NCI-H1092 (cell line): ENCODE measurements at places on chromosomes 1 and 21.
A peak's percentile ranks its signal among the peaks of the same experiment; 100 is the strongest.

DNA sequence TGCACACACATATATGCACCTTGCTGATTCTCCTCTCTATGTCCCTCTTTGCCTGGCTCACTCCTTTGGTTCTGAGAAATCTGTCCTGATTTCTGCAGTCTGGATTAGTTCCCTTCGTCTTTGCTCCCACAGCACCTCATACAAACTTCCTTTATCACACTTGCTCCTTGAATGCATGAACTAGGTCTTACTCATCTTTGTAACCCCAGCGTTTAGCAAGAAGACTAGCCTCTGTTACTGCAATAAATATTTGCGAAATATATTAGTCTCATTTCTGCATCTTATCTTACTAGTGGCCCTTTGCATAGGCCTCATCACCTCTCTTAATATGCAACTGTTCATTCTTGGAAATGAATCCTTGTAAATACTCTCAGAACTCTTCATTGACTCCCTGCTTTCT is 11.4 kb downstream of the SMYD2 start:
- no peak for DNase-seq

DNA sequence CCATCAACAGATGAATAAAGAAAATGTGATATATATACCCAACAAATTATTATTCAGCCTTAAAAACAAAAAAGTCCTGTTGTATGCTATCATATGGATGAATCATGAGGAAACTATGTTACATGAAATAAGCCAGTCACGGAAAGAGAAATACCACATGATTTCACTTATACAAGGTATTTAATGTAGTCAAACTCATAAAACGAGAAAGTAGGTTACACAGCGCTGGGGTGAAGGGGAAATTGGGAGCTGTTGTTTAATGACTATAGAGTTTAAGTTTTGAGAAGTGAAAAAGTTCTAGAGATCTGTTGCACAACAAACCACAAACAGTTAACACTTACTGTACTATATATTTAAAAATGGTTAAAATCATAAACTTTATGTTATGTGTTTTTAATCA is 58.5 kb downstream of the SLC25A24 start:
- no peak for DNase-seq

DNA sequence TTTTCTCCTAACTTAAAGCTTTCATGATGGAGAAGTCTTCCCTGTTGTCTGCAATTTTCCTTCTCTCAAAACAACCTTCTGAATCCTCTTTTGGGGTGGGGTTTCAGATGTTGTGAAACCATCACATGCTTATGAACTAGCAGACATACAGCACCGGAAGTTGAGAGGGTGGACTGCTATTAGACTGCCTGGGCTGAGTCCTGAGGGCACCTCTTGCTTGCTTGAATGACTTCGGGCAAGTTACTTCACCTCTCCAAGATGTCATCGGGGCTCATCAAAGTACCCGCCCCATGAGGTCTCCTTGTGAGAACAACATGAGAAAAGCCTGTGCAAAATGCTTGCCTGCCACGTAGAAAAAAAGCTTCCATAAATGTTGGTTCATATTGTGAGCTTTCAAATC is 89.6 kb downstream of the CCDC185 start:
- DNase-seq: no peak

- no peak for DNase-seq
These were observed 471.1 kb upstream of the VAMP3 start for GRCh38 chr1:7299994-7300393.

- peak; percentile 42 for DNase-seq
These were observed 45.7 kb downstream of the ZC3H11B start for GRCh38 chr1:219566951-219567947.

DNA sequence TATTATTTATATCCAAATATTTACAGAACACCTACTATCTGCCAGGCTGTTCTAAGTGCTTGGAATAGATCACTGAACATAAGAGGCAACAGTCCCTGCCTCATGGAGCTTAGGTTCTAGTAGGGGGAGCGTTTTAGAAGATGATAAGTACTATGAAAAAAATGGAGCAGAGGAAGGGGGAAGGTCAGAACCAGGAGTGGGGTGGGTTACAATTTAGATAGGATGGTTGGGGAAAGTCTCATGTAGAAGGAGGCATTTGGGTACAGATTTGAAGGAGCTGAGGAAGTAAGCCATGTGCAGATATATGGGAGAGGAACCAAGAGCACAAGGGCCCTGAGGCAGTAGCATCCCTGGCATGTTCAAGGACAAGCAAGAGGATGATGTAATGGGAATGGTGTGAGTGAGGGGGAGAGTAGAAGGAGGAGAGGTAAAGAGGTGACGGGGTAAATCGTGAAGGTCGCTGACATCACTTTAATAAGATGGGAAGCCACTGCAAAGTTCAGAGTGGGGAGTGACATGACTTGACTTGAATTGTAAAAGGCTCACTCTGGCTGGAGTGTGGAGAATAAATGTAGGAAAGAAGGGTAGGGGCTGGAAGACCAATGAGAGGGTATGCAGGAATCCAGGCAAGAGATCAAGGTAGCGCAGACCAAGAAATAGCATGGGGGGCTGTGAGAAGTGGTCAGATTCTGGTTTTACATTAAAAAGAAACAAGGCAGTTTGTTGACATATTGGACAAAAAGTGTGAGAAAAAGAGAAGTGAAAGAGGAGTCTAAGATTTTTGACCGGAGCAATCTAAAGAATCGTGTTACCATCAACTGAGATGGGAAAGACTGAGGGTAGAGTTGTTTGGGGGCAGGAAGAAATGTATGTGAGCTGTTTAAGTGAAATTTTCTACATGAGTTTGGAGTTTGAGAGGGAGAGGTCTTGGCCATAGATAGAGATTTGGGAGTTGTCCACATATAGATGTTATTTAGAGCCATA is 92.6 kb downstream of the LPAR3 start:
- no peak for DNase-seq

- DNase-seq: no peak
These were observed 59.6 kb upstream of the OLIG2 start for GRCh38 chr21:32966120-32966519.

DNA sequence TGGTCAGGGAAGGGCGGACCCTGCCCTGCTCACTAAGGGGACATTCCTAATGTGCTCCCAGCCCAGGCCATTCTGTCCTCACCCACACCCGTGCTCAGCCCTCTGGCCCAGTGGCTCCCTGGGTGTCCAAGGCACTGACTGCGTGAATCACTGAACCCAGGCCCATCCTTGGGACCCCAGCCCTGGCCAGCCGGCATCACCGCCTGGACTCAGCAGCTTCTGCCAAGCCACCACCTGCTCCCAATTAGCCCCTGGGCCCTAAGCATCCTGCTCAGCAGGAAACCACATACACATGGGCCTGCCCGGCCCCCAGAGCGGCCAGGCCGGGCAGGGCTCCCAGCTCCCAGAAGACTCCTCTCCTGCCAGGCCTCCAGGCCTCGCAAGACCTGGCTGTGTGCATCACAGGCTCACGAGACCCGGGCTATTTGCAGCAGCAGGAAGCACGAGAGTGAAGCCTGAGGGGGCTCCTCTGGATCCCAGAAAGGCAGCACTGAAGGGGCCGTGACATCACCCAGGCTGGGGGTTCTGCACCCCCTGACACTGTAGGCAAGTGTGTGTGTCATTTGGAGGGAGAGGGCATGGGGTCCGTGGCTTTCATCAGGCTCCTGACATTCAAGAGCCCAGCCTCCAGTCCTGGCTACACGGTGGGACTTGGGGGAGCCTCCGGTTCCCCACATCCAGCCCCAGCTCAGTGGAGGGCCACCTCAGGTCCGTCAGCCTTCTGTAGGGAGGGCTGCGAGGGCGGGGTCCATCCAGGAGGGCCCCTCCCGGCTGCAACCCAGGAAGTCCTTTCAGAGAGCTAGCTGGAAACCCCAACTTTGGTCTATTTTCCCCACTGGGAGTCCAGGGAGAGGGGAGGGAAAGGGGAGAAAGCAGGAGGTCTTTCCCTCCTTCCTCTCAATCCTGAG is 1.6 kb downstream of the MFAP2 start:
- no peak for DNase-seq

DNA sequence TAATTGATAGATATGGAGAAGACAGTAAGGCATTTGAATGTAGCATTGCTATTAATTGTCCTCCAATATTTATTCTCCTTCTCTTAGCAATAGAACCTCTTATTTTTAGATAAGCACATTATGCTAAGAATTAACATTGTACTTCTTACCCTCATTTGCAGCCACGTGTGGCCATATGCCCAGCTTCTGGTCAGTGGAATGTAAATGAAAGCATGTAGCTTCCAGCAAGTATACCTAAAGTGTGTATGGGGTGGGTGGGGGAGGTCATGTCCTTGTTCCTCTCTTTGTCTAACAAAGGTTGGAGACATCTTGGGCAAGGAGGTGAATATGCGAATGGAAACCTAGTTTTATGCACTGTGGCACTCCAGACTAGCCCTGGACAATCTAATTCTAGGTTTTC is 133.6 kb upstream of the HMCN1 start:
- no peak for DNase-seq

DNA sequence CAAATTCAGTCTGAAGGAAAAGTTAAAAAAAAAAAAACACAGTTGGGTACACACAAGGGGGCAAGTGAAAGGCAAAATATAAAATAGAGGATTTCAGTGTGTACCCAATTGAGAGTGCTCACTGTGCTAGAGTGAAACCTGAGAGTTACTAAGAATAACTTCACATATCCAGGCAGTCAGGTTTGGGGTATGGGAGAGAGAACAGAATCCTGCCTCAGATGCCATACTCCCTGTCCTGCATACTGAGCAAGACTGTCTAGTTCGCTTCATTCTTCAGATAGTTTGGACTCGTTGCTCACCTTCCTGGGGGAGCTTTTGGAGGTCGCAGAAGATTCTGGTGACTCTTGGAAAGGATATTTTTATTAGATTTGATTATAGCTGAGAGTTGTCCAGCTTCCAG is 20.4 kb downstream of the CEP85 start:
- no peak for DNase-seq

DNA sequence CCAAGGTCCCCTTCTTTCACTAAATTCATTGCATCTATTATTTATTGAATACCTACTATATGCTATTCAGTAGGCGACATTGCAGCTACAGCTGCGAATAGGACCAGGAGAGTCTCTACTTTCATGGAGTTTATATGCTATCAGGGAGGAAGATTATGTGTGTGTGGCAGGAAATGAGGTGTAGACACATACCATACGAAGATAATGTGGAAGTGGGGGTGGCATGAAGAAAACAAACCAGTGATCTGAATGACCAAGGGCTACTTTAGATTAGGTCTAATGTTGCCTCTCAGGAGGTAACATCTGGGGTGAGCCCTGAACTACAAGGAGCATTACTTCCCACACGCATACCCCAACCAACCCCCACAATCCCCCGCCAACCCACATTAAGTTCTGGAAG is 1.0 kb upstream of the PPIH start:
- DNase-seq: no peak

DNA sequence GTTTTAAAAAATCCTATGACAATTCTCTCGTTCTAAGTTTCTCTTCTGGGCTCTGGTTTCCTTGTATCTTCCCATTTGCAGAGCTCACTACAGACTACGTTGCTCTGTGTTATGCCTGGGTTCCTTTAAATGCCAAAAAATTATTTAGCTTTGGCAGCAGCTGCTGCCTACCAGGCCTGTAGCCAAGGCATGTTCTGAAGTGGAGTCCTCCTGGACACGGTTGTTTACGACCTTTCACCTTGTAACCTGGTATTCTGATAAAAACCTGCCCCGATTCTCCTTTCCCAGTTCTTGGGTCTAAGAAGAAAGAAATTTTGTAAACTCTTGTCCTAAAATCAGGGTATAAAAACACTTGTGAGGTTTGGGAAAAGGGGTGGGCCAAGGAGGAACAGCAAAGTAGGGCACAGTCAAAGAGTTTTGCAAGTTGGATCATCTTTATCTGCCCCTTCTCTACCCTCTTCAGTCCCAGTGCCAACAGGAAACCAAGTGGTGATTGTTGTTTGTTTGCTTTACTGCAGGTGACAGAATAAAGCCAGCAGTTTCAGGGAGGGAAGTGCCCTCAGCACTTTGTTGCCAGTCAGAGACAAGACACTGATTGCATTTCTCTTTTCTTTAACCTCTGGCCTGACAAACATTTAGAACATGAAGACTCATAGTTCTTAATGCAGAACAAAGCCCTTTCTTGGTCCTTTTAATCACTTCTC is 3.1 kb upstream of the TXNIP start:
- DNase-seq: peak; percentile 81

DNA sequence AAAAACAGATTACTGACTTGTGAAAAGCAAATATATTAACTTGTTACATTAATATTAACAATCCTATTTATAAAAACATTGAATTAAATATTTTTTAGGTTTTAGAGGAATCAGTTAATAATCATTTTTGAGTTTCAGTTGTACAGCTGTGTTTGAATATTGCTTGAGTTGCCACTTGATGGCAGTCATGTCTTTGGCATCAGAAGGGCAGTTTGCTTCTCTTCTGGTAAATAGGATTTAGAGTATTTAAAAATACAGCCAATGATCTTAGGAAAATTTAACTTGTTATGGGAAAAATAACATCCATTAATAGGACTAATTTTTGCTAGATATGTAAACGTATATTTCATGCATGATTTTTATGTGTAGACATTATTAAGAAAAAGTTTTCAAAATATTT is 234.1 kb downstream of the NCAM2 start:
- DNase-seq: peak; percentile 1

- DNase-seq: no peak
These were observed 20.4 kb downstream of the CCT8 start for GRCh38 chr21:29053011-29053553.

GRCh38 chr1:177907000-177907399 is 62.9 kb downstream of the SEC16B start:
- DNase-seq: no peak

DNA sequence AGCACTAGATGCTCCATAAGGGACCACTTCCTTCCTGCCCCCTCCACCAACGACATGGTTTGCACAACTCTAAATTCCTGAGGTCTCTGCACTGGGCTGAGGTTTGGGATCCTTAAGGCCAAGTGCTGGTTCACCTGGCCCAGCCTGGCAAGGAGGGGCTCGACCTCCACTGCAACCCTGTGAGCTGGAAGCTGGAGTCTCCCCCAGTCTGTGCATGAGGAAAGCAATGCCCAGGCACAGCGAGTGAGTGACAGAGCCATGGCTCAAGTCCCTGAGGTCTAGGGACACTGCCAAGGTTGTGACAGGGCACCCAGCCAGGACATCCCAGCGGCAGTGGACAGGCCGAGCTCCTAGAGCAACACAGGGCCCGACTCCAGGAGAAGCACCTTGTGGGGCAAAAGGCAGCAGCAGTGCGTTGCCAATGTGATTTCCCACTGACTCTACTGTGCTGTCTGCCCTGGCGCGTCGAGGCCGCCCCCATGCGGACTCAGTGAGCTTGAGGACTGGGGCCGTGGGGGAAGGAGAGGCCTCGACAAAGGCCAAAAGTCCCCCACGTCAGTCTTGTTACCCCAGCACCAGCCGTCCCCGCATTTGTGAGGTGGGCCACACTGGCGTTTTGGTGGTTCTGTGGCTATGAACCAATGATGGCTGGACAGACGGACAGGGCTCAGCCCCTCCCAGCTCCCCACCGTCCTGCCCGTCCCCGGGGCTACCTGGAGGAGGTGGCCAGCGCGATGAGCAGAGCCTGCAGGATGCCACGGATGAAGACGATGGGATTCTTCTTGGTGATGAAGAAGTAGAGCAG is 30.0 kb downstream of the PODN start:
- DNase-seq: no peak

DNA sequence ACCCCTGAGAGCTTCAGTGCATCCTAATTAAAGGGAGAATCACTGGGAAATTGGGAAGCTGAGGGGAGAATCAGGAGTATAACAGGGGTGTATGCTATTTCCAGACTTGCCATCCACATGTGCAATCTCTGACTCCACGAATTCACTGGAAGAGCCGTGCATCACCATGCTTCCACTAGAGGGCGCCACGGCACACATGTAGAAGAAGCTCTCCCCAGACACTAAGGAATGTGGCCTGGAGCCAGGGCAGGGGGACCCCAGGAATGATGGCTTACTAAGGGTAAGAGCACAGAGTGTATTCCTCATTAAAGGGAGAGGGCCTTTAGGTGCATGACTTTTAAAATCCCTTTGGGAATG is 81.5 kb downstream of the ABCA4 start:
- peak; percentile 47 for DNase-seq
